ENCODE measurements at places on chromosomes 2 and 18.
A peak's percentile ranks its signal among the peaks of the same experiment; 100 is the strongest.

- no peak for DNase-seq
These were observed 96.8 kb downstream of the BOD1L2 start for GRCh38 chr18:57243624-57244179.

GRCh38 chr2:99662761-99663341 is 173.0 kb upstream of the REV1 start:
- DNase-seq = no peak

DNA sequence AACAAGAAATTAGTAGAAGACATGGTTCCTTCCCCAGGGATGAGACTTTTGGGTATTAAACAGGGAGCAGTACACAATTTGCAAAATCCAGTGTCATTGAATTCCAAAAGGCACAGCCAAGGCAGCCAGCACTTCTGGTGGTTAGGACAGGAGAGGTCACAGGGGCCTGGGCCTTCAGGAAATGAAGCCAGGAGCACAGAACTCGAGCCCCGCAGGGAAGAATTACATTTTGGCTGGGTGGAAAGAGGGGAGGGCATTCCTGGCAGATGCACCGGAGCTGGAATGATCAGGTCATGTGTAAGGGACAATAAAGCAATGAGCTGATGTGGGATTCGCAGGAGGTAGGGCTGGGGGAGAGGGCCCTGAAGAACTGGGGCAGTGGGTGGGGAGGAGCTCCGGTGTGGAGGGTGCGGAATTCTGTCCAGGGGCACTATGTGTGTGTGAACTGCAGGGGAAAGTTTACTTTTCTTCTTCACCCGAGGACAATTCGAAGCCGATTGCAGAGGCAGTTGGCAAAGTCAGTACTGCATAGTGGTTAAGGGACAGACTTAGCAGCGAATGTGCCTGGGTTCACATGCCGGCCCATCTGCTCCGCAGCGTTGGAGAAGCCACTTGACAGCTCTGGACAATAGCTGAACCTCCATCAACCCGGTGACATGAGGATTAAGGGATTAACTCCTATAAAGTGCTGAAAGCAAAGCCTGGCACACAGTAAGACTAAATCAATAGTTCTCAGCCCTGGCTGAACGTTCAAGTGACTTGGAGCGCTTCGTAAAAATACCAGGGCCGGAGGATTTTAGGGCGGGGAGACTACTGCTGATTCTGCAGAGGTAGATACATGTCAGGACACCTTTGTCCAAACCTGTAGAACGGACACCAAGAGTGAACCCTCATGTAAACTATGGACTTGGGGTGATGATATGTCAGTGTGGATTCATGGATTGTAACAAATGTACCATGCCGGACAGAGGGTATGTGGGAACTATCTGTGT is 36.4 kb downstream of the ALPK2 start:
- DNase-seq = peak; percentile 96

DNA sequence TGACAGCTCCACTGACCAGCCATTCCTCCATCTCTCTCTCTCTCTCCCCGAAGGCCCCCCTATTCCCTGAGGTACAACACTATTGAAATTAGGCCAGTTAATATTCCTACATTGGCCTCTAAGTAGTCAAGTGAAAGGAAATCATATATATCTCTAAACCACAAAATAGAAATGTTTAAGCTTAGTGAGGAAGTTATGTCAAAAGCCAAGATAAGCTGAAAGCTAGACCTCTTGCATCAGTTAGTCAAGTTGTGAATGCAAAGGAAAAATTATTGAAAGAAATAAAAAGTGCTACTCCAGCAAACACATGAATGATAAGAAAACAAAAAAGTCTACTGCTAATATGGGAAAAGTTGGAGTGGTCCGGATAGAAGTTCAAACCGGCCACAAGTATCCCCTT is 301.3 kb upstream of the RBMS1 start:
- DNase-seq = no peak

DNA sequence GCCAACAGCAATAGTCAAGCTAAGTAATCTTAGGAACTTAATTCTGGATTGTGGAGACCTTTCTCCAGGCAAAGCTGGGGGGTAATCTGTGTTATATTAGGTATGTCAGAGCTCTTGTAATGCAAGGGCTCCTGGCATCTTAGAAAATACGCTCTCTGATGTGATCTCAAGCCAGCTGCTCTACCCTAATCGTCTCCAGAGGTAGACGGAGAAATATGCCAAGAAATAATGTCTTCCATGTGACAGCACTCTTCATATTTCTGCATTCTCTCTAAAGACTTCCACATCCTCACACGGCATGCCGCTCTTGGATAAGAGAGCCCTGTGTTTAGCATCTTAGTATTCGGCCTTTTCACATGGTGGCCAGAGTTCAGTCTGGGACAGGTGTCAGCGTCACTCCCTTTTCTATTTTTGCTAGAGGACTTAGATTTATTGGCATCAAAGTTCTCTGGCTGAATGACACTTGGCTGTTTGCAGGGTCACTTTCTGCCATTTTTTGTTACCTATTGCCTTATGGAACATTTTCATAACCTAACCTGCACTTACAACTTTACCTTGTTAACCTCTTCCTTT is 25.2 kb downstream of the CAPN13 start:
- DNase-seq = no peak

- no peak for DNase-seq
These were observed 54.6 kb downstream of the ANKRD44 start for GRCh38 chr2:197256021-197256420.

DNA sequence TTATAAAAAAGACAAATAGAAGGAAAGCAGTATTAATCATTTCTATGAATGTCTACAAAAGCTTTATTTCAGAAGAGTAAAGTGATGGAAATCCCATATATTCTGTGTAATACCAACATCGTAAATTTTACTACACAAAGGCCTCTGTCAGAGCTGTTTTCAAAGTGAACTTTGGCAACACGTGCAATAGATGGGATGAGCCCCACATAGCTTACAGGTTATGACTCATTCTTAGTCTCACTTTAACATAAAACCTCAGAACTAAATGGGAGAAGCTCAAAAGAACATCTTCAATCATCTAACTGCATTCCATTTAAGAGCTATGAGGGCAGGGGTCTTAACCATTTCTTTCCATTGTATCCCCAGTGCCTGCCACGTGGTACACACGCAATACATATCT is 11.5 kb downstream of the VPS4B start:
- DNase-seq = no peak

GRCh38 chr2:148614322-148615049 is 30.1 kb upstream of the EPC2 start:
- no peak for DNase-seq

GRCh38 chr2:227499627-227500300 is 27.8 kb downstream of the AGFG1 start:
- DNase-seq = no peak

DNA sequence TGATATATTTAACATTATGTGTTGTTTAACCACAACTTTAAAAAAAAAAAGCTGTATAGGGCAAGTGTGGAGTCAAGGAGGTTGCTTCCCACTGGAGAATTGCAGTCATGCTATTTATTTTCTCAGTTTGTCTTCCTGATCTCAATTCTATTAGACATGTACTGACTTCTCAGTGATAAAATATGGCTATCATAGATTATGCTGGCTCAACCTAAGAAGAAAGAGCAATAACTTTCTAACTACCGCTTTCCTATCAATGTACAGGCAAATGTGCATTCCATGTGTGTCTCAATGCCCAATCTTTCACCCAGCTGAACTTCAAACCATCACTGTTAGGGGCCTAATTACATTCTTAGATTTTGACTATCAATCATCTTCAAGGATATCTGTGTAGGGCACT is 201.4 kb downstream of the CTNNA2 start:
- DNase-seq = no peak

GRCh38 chr2:225998653-225999052 is 599.1 kb downstream of the NYAP2 start:
- no peak for DNase-seq

DNA sequence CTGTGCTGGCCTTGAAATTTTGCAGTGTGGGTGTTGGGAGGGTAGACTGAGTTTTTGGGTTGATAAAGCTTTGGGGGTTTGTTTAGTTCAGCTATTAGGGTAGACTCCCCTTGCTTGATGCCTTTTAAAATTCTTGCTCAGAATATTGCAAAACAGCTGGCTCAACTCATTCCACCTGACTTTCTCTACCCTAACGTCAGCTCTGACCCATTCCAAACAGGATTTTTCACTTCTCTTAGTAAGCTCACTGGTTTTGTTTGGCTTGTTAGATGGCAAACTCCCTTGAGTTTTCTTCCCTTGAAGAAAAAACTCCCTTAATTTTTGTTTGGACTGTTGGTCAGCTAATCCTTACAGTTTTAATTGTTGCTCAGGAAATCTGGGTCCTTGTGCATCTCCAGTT is 195.1 kb upstream of the DTNA start:
- no peak for DNase-seq

- no peak for DNase-seq
These were observed 13.9 kb downstream of the TMEM17 start for GRCh38 chr2:62492048-62492447.

DNA sequence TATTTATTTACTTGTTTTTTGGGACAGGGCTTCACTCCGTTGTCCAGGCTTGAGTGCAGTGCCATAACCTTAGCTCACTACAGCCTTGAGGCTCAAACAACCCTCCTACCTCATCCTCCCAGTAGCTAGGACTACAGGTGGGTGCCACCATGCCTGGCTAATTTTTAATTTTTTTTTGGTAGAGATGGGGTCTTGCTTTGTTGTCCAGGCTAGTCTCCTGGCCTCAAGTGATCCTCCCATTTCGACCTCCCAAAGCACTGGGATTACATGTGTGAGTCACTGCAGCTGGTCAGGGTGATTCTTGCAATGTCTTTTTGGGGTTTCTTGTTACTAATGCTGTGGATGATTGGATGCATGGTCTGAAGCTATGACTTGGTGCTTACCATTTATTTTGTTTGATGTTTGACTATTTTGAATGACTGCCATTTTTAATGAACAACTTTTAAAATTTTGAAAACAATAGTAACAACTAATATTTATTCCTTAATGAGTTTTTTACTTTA is 6.5 kb downstream of the CERS6 start:
- DNase-seq = no peak

DNA sequence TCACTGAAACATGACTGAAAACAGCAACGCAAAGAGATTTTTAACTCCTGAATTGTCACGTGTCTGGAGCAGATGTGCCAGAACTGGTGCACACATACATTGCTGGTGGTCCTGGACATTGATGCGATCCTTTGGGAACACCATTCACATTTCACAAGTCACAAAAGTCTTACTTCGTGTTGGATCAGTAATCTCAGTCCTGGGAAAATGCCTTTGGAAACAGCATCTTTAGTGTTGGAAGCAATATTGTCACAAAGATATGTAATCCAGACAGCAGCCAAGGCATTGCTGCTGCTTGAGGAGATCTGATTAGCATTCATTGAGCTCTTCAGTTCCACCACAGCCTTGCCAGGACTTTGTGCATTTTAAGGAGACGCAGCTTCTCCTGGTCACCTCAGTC is 126.2 kb upstream of the SH3BP4 start:
- DNase-seq = no peak

DNA sequence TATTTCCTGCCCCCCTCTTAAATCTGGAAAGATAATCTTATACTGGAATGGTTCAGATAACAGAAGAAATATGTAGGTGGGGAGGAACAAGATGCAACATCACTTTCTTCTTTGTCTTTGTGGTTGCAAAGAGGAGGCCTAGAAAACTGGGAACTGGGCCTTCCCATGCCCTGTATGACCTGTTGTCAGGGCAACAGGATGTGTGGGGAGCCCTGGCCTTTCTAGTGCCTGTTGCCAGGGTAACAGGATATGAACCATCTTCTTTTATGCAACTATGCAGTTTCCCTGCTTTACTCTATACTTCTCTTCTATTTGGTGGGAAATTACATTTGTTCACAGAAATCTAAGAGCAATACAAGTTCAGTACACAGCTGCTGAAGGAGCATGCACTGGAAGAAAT is 79.8 kb upstream of the PDE1A start:
- DNase-seq = no peak

DNA sequence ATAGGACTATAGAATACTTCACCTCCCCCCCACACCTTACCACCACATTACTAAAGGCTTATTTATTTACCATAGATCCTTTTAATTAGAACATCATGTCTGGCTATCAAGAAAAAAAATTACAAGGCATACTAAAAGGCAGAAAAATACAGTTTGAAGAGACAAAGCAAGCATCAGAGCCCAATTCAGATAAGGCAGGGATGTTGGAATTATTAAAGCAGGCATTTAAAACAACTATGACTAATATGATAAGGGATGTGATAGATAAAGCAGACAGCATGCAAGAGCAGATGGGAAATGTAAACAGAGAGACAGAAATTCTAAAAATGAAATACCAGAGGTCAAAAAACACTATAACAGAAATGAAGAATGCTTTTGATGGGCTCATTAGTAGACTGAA is 55.4 kb upstream of the SMIM21 start:
- no peak for DNase-seq

- peak; percentile 71 for DNase-seq
These were observed 243.0 kb downstream of the CELF4 start for GRCh38 chr18:37322492-37323035.

GRCh38 chr2:2542316-2542715 is 211.2 kb upstream of the MYT1L start:
- DNase-seq = no peak

DNA sequence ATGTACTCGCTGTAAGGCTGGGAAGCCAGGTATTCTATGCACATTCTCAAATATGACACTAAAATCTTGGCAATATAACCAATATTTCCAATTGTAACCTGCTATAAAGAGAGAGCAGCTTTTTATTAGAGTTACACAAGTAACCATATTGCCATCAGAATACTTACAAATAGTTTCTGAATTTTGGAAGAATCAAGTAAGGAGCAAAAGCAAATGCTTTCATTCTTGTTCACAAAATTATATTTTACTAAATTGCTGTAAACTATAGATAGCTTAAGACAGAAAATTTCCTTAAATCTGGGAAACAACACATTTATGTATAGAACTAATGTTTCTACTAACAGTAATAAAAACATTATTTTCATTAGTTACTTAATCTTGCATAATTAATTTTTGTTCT is 77.2 kb downstream of the EFEMP1 start:
- no peak for DNase-seq

- DNase-seq = no peak
These were observed 87.9 kb upstream of the ALPP start for GRCh38 chr2:232290668-232291067.

- DNase-seq = no peak
These were observed 8.7 kb downstream of the OSBPL1A start for GRCh38 chr18:24388957-24389356.

GRCh38 chr2:219001577-219002394 is 8.6 kb upstream of the CRYBA2 start:
- no peak for DNase-seq
